CD4-positive, alpha-beta T cell treated with Interleukin-4 for 1 hour (primary cell): ENCODE measurements at places on chromosomes 1 and 21.

DNA sequence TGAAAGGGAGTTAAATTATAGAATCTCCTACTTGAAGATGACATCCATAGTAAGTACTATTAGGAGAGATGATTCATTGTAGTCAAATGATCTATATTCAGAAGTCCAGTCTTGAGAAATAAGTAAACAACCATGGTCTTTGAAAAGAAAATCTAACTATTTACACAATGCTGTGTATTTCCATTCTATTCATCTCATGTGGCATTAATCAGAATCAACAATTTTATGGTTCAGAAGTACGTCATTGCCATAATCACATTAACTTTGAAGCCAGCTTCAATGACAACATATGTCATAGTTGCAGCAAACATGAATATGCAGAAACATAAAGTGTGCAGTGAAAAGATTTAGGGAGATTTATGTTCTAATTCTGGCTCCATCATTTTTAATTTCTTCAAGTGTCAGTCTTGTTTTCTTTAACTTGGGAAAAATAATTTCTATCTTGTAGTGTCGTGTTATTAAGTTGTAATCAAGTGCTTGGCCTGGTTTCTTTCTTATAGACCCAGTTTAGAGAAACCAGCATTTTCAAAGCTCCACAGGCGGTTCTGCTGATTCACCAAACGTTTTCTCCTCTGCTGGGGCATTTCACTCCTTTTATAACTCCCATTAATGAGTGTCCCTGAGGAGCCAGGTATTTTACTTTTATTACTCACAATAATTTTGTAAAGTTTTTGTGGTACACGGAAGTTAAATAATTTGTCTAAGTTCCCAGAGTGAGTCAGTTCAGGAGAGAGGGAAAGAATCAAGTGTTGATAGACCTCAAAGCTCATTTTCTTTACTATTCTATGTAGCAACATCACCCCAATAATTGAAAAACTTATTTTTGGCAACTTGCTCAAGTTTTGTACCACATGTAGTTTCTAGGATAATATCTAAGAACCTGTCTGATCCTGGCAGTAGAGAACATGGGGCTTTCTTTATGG is 35.9 kb upstream of the PTGS2 start:
- DNase-seq: no peak

- no peak for DNase-seq
These were observed 1.0 kb upstream of the PGLYRP4 start for GRCh38 chr1:153349363-153350320.

DNA sequence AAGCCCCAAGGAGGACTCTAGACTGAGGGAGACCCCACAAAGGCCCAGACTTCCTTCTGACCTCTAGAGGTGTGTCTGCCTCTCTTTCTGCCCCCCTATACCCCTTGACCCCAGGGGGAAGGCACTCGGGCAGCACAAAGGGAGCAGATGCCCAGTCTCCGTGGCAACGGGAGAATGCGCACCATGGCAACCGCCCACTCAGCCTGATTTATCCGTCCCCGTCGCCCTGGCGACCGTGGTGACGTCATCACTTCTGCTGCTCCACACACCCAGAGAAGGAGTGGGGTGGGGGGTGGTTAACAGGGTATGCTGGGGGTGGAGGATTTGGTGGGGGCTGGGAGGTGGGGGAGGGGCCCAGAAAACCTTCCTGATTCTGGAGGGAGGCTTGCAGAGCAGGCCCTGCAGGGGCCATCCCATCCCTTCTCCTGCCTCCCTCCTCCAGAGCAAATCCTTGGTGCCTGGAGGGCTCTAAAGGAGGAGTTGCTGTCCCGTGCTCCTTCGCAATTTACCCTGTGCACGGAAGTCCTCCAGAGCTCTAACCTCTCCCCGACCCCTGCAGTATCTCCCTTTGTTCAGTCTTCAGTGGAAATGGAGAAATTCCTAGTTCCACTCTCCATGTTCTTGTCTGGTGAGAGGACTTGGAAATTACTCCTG is 6.3 kb downstream of the CELF3 start:
- DNase-seq: peak; percentile 19

DNA sequence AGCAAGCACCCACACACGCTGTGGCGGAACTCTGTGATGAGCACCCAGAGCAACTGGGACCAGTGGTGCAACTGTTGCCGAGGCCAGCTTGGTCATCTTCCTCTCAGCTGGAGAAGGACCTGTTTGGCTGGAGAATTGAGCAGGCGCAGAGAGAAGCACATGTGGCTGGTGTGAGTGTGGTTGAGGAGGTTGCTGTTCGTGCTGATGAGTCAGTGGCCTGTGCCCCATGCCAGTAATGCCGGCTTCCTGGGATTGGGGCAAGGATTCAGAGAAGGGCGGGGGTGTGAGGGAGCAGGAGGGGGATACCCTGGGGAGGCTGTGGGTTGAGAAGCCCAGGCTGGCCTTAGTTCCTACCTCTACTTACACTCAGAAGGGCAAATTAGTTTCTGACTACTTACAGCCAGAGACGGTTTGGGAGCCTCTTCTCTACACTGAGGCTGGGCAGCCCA is 57.5 kb upstream of the EPS8L3 start:
- DNase-seq: peak; percentile 85

- DNase-seq: no peak
These were observed 39.3 kb downstream of the SPAG17 start for GRCh38 chr1:118145721-118146120.

GRCh38 chr1:59164371-59164770 is 132.5 kb upstream of the FGGY start:
- DNase-seq: no peak

GRCh38 chr1:247156787-247157232 is 15.0 kb downstream of the ZNF124 start:
- no peak for DNase-seq

DNA sequence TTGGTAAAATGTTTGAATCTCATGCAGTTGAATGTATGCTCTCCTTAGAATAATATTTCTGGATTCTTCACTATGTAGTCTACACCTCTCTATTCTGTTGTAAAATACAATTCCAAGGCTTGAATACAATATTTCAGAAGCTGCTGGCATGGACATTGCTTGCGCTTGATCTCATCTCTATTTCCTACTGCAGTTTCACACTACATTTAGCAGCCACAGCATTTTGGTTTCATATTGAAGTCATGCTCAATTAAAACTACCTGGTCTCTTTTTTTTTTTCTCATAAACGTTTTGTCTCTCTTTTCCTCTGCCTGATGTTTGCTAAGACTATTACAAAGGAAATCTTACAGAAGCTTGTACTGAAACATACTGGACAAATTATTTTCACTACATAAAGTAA is 631.0 kb upstream of the TMPRSS15 start:
- no peak for DNase-seq

DNA sequence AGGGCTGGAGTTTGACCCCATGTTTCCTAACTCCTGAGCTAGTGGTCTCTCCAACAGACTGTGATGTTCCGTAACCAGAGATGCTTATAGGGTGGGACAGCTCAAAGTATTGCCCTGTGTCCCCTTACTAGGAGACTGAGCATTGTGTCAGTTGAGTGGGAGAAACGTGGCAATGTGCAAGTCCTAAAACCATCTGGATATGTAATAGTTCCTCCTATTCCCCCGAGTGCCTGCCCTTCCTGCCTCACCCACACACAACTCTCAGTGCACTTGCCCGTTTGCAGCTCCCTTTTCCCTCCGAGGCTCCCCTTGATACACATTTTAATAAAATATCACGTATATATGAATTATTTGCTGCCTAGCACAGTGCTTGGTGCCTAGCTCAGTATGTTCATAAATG is 3.4 kb downstream of the PIGV start:
- no peak for DNase-seq

DNA sequence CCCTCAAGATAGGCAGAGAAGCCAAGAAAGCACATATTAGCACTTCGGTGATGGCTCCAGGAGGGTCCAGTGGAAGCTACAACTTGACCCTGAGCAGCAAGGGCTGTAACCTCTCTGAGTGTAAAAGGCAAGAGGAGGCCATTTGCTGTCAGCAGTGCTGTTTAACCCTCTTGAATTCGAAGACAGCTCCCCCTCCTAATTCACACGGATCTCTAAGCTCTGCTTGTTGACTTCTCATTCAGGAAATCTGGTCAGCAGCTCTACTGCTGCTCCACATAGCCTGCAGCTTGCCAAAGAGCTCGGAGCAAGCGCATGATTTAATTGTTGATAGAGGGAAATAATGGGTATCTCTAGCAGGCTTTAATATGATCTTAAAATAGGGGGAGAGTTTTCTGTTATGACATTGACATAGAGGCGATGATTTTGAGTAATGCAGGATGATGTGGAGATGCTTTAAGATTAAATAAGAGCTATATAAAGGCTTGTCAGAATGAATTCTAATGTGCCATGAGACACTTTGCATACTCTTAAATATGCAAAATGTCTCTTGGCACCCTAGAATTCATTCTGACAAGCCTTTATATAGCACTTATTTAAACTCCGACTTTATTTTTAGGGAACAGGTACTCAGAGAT is 79.4 kb upstream of the USH2A start:
- DNase-seq: no peak

DNA sequence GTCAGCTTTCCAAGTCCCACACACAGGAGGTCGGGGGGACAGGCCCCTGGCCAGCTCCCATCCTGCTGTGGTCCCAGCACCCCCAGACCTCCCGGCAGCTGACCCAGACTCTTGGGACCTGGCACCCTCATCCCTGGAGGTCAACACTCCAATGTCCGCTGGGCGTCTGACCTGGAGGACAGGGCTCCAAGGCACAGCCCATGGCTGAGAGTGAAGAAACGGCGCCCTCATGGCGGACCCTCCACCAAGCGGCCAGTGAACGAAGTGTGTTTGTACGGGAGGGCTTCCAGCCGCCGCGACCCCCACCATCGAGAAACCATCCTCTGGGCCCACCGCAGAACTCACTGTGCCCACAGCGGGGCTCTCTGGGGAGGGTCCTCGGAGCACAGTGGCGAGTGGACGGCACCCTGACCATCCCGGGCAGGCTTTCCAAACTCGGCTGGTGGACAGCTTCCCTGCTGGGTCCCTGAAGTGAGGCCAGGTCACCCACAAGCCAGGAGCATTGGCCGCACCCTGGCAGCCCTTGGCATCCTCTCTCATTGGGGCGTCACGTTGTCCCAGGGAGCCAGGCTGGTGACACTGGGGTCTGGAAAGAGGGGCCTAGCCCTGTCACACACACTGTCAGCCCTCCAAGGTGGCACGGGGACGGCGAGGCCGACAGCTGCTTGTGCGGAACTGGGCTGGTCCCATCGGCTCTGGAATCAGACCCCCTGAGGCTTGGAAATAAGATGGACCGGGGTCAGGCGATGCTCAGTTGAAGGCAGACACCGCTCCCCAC is 47.8 kb upstream of the COL6A2 start:
- no peak for DNase-seq

DNA sequence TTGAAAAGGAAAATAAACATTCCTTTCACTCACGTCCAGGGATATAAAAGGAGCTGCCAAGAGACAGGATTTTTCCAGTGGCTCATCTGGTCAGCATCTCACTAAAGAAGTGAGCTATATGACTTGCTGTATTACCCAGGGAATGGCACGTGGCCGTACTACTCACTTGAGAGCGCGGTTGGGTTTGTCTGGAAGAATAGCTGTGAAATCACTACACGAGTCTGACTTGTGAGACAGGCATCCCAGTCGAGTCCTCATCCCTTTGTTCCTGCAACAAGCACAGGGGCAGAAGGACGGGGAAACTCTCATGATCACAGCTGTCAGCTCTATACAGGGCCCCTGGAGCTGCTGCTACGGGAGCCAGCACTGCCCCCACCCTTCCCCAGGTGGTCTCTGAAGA is 17.7 kb downstream of the RGS8 start:
- DNase-seq: no peak

GRCh38 chr1:203450479-203451149 is 25.0 kb upstream of the PRELP start:
- DNase-seq: no peak

DNA sequence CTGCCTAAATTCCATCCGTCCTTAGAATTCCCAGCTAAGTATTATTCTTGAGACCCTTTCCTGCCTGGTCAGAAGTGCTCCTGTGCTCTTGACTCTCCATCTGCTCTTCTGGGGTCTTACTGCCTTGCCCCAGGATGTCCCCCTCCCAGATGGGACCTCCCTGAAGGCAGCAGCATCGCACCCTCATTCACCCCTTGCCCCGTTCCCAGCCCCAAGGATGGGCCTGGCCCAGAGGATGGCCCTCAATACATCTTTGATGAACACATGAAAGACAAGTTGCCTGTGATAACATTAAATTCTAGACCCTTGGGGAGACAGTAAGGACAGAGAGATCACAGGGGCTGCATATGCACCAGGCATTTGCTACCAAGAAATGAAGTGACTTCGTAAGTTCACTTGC is 167.2 kb downstream of the TRABD2B start:
- no peak for DNase-seq

DNA sequence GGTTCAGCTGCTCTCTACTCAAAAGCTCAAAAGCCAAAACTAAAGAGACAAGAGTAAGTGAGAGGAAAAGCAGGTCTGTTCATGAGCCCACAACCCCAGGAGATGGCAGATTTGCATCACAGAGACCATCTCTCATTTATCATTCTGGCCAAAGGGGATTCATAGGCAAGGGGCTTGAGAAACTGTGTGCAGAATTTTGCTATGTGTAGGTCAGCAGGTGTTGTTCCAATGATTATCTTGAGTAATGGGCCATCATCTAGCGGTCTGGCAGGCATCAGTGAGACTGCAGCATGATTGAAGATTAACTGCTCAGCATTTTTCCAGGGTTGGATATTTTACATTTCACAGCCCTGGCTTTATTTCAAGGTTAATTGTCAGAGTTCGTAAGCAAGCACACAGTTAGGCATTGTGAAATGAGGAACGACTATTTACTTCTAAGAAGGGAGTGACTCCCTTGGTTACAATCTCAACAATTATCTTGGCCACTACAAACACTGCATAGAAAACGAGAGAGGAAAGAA is 1204.6 kb upstream of the TMPRSS15 start:
- DNase-seq: no peak

- no peak for DNase-seq
These were observed 58.2 kb downstream of the ZNF644 start for GRCh38 chr1:90963651-90964050.

DNA sequence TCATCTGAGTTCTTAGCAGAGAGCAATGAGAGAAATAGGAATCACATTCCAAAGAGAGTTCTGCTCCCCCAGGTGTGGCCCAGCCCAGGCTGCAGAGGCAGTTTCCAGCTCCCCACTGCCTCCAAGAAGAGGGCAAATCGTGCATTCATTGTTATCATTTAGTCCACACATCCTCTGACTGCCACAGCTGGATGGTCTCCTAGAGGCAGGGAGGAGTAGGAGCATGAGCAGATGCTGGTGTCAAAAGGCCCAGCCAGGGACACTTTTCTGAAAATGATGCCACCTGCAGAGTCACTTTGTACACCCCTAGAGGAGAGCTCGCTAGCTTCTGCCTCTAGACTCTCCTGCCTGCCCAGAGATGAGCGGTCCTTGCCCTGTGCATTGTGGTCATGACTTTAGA is 33.6 kb upstream of the GNPAT start:
- no peak for DNase-seq

- DNase-seq: no peak
These were observed 52.7 kb upstream of the GRHL3 start for GRCh38 chr1:24266398-24266941.

DNA sequence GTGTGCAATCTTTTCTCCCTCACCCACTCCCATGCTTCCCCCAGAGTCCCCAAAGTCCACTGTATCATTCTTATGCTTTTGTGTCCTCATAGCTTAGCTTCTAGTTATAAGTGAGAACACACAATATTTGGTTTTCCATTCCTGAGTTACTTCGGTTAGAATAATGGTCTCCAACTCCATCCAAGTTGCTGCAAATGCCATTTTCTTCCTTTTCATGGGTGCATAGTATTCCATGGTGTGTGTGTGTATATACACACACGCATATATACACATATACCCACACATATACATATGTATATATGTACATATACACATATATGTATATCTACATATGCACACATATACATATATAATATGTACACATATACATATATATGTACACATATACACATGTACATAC is 69.3 kb downstream of the ERG start:
- DNase-seq: no peak

GRCh38 chr1:220889333-220889732 is 10.1 kb downstream of the HLX start:
- DNase-seq: no peak
